ENCODE measurements at places on chromosomes 13 and 19. TPM values are rescaled to one million over a fixed set of nuclear protein-coding genes. Genes with fewer than 3 reads are reported as not detected.

PRODH2 gene
- not detected for total RNA-seq

TMEM238 gene
- total RNA-seq = 25.3 TPM

LILRB4 gene
- 44.4 TPM for total RNA-seq

SHC2 gene
- 34.5 TPM for total RNA-seq

GRCh38 chr19:6173190-6173589 is 37.7 kb downstream of the ACSBG2 start:
- DNase-seq = no peak

DNA sequence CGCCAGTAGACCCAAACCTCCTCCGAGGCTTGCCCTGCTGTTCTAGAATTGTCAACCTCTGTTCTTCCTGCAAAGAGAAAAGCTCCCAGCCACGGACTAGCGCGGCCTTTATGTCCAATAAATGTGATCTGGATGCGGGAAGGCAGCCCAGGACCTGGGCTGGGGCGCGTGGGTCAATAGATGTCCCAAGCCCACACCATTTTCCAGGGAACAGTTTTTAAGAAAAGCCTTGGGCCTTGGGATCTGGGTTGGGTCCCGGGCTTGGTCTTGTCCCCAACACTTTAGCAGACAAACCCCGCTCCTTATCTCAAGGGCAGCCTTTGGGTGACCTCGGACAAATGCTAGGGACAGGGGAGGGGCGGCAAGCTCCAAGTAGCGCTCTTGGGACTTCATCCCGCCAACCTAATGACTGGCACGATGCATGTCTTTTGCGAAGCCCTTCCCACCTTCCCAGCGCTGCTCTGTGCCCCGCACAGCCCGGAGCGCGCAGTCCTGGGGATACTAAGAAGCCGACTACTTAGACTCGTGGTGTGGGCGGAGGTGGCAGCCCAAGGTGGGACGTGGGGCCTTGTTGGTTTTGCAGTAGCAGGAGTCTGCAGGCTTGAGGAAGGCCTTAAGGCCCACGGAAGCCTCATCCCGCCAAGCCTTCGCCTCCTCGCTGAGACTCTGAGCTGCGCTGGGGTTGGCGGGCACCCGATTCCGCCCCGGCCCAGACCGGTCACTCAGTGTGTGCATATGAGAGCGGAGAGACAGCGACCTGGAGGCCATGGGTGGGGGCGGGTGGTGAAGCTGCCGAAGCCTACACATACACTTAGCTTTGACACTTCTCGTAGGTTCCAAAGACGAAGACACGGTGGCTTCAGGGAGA is 10.8 kb downstream of the SOX21 start:
- no peak for DNase-seq

DNA sequence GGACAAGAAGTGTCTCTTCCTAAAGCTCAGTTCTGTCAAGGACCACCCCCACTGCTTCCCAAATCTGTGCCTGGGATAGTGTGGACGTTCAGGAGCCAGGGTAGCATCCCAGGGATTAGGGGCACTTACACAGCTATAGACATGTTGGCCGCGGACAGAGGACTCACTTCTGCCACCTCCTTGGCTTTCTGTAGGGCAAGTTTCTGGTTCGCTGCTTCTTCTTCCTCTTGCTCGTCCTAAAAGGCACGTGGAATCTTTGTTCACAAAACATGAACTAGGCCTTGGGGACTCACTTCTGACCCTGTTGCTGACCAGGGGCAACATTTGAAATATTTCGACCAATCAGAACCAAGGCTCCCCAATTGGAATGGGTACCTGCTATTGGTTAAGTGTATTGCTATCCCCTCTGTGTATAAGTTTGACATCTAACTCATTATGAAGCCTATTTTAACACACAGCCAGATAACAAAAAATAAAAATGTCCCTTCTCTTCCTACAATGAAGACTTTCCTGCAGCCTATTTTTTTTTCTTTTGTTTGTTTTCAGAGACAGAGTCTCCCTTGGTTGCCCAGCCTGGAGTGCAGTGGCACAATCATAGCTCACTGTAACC is 150.3 kb downstream of the IER2 start:
- no peak for DNase-seq

- no peak for DNase-seq
These were observed 11.6 kb upstream of the ATP8B3 start for GRCh38 chr19:1823539-1824251.

- DNase-seq = no peak
These were observed 3.2 kb upstream of the NAT14 start for GRCh38 chr19:55481794-55482155.

DNA sequence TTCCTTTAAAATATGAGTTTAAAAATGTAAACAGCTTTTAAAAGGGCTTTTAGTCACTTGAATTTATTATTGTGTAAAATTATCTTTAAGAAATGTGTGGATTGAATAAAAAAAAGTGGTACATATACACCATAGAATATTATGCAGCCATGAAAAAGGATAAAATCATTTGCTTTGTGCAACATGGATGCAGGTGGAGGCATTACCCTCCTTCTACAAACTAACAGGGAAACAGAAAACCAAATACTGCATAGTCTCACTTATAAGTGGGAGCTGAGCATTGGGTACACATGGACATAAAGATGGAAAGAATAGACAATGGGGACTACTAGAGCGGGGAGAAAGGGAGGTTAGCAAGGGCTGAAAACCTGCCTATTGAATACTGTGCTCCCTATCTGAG is 999.3 kb downstream of the SLITRK5 start:
- DNase-seq = no peak

DNA sequence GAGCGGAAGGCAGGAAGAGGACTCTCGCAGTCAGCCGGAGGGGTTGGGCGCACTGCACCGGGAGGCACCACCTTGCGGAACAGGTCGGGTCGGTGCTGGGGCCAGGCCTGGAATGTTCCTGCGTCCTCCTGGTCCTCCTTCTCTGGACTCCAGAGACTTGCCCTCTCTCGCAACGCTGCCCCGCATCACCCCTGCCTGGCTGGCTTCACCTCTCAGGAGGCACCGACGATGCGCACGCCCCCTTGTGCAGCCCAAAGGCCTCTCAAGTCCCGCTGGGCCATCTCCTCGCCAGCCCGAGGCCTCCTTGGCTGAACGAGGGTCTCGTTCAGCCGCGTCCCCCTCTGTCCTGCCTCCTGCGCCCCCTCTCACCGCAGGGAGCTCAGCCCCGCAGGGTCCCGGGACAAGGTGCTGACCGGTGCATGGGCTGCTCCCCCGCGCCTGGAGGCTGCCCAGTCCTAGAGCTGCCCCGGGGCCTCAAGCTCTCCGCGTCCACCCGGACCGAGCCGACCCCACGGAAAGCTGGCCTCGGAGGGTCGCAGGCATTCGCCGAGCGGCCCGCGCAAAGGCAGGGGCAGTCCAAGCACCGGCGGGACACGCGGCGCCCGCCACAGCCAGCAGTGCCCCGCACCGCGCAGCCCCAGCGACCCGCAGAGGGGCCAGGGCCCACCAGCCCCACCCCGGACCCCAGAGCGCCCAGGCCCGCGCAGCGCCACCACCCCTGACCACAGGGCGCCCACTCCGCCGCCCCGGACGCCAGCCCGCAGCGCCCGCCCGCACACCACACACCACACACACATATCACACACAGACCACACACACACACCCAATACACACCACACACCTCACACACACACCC is 133.8 kb downstream of the CRYL1 start:
- no peak for DNase-seq

GRCh38 chr13:20461860-20462532 is 63.7 kb downstream of the CRYL1 start:
- no peak for DNase-seq

DNA sequence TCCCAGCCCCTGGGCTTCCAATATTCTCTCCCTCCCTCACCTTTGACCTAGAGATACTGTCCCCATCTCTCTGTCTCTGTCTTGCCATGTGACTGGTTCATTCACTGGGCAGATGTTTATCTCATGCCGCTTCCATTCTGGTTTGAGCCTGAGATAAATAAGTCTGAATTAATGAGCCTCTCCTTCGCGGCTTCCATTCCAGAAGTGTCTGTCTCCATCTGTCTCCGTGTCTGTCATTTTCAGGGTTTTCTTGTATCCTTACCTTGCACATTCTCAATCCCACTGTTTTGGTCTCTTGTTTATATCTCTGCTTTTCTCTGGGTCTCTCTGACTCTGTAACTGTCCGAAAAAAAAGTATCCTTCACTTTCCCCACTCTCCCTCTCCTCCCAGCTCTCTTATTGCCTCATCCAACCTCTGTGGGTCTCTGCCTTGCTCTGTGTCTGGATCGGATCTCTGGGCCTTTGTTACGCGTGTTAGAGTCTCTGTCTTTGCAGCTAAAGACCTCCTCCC is 4.3 kb downstream of the SPHK2 start:
- no peak for DNase-seq

GRCh38 chr19:16779539-16780163 is 49.5 kb upstream of the SIN3B start:
- no peak for DNase-seq

GRCh38 chr13:62837895-62838294 is 1422.2 kb upstream of the PCDH20 start:
- DNase-seq = no peak

GRCh38 chr13:49421391-49421790 is 22.5 kb downstream of the CAB39L start:
- no peak for DNase-seq

DNA sequence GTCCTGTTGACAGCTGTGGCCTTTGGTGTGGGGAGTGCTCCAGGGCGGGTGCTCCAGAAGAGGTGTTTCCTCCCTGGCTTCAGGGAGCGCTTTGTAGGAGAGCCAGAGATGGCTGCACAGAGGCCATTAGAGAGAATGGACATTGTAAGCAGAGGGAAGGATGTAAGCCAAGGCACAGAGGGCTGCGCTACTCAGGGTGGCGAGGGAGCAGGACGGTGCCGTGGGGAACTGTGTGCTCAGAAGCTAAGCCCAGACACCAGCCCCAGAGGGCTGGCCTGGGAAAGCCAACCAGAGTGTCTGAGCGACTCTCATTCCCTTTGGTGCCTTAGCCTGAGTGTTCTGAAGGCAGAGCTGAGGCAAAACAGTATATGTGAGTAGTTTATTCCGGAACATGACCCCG is 92.2 kb downstream of the TSHZ3 start:
- no peak for DNase-seq

All from left lung (tissue), 14 donors.